ENCODE measurements at places on chromosomes 3 and 15. TPM values are rescaled to one million over a fixed set of nuclear protein-coding genes. Genes with fewer than 3 reads are reported as not detected.

DNA sequence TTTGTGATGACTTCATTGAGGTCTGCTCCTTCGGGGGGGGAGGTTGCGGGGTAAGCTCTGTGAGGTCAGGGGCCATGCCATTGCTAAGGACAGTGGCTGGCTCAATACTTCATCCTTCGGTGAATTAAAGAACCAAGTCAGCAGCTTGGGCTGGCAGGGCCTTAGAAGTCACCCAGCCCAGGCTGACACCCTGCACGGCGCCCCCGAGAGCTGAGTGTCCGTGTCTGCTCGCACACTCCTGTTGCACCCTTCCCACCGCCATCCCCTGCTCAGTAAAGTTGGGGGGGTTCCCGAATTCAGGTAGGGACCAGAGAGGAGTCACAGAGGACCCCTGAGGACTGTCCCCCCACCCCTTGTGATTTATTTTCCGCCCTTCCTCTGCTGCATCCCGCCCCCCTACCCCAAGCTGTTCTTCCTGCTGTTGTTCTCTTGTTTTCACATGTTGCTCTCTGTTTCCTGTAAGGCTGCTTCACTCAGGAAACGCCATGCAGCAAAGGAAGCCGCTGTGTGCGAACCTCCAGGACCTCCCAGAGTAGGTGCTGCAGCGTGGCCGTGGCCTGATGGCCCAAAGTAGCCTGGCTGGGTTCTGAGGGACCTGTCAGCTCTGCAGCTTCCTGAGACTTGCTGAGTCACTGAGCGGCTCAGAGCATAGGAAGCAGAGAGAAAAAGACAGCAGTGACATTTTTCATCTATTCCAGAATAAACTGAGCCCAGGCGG, 14.4 kb downstream of the EFCC1 start:
- H3K4me3 ChIP-seq: no peak overlapping the region
- H3K4me1 ChIP-seq: peaks cover 5% of the 10 kb centered on the region
- H3K27me3 ChIP-seq: no peaks in the 10 kb centered on the region
- no peaks in the 10 kb centered on the region for H3K36me3 ChIP-seq
- H3K27ac ChIP-seq: no peak overlapping the region

DNA sequence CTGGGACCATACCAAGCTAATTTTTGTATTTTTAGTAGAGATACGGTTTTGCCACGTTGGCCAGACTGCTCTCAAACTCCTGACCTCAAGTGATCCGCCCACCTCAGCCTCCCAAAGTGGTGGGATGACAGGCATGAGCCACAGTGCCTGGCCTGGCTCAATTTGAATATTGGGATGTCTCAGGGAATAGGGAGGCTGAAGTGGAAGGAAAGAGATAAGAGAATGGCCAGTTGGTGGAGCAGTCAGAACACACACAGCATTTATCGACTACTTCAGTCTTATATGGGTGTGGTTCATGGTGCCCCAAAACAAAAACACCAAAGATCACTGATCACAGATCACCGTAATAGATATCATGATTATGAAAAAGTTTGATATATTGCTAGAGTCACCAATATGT, 144.4 kb downstream of the GMNC start:
- no peak overlapping the region for H3K4me3 ChIP-seq
- H3K27ac ChIP-seq: no peak overlapping the region
- H3K27me3 ChIP-seq: no peaks in the 10 kb centered on the region
- DNase-seq: no peak
- H3K36me3 ChIP-seq: no peaks in the 10 kb centered on the region
- H3K4me1 ChIP-seq: no peaks in the 10 kb centered on the region

UTS2B gene
- total RNA-seq: not detected

GRCh38 chr3:98406034-98406433, 15.6 kb downstream of the OR5K3 start:
- DNase-seq: no peak
- H3K4me3 ChIP-seq: no peak overlapping the region
- H3K4me1 ChIP-seq: no peaks in the 10 kb centered on the region
- no peak overlapping the region for H3K27ac ChIP-seq
- H3K36me3 ChIP-seq: no peaks in the 10 kb centered on the region
- H3K27me3 ChIP-seq: no peaks in the 10 kb centered on the region

KBTBD13 gene
- total RNA-seq: not detected

SPATA12 gene
- total RNA-seq: 0.47 TPM

Measured in PC-3 (cell line).